ENCODE measurements at places on chromosomes 5 and 9.

DNA sequence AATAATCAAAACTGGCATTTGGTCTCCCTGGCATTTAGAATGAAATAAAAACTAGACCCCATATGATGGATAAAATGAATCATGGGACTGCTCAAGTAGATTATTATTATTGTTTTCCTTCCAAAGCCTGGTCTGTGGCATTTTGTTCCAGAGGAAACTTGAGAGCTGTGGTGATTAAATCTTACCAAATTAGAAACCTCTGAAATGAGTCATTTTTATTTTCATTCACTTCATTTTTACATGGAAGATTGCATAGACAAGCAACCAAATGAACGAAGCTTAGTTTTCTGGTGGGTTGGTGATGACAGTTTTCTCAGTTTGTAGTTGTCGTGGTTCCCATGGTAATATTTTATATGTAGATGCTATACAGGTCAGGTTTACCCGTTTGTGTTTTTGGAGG, 23.4 kb downstream of the PAM start:
- no peak for DNase-seq

DNA sequence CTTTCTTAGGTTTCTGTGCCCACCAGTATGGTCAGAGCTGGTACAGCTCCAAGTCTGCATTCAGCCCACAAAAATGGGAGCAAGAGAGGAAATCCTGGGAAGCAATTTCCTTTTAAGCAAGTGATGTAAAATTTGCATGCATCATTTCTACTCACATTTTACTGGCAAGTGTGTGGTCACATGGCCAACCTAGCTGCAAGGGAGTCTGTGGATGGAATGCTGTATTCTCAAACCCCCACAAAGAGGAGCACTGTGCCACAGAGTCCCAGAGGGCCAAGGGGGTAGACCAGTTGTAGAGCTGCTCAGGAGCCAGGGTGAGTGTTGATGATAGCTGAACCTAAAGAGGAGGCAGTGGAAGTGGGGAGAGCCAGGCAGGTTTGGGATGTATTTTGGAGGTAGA, 154.3 kb upstream of the SPRY4 start:
- DNase-seq = no peak

DNA sequence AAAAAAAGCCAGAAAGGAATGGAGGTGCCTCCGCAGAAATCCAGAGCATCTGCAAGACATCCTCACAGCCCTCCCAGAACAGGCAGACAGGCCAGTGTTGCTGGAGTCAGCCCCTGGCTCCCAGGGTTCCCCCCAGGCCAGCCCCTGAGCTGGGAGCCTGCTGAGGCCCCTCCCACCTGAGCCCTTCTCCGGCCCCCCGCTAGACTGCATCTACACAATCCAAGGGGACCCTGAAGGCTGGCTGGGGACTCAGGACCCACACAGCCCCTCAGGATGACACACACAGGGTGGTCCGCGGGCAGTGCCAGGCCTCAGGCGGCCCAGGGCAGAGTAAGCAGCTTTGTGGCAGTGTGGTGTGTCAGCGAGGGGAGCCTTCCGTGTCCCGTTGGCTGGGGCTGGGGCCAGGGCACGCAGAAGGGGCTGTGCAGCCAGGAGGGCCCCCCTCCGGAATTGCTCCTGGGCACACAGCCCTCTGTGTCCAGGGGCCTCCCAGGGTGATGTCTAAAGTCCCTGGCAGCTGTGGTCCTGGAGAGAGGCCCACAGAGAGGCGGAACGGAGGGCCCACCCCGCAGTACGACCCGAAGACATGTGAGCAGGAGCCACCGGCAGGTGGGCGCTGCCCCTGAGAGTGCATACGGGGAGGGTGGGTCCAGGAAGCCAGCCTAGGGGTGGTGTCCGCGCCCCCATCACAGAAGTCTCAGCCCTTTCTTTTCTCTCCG, 2.9 kb downstream of the TMEM250 start:
- DNase-seq = no peak

DNA sequence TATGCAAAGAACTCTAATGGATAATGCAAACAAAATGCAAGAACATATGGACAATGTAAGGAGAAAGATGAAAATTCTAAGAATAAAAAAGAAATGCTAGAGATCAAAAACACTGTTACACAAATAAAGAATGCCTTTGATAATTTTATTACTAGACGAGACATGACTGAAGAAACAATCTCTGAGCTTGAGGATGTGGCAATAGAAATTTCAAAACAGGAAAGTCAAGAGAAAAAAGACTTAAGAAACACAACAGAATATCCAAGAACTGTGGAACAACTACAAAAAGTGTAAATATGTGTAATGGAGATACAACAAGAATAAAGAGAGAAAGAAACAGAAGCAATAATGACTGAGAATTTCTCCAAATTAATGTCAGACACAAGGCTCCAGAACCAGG, 140.5 kb upstream of the ACOT12 start:
- no peak for DNase-seq

- no peak for DNase-seq
These were observed 6.4 kb downstream of the ZNF608 start for GRCh38 chr5:124740071-124740470.

DNA sequence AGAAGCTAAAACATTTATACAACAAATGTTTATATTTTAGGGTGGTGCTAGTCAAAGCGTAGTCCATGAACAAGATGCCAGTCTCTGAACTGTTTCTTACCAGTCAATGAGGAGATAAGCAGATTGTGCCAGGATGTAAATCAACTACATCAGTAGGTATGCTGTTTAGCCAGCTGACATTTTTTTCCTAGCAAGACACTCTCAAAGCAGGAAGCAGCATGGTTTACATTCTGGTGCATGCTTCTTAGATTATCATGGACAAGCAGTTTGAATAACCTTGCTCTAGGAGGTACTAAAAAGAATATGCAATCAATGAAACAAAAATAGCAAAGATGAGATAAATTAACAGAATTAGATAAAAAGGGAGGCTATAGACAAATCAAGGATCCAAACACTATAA, 17.0 kb downstream of the TICAM2 start:
- no peak for DNase-seq

GRCh38 chr5:92659246-92659645, 921.8 kb downstream of the NR2F1-AS1 start:
- DNase-seq = no peak

- no peak for DNase-seq
These were observed 37.6 kb upstream of the KCNN2 start for GRCh38 chr5:114324282-114324681.

GRCh38 chr5:66558560-66558959, 37.6 kb upstream of the MAST4 start:
- no peak for DNase-seq
